CD4-positive, alpha-beta T cell treated with Interleukin-6 for 4 hours (primary cell): ENCODE measurements at places on chromosomes 4 and X.

DNA sequence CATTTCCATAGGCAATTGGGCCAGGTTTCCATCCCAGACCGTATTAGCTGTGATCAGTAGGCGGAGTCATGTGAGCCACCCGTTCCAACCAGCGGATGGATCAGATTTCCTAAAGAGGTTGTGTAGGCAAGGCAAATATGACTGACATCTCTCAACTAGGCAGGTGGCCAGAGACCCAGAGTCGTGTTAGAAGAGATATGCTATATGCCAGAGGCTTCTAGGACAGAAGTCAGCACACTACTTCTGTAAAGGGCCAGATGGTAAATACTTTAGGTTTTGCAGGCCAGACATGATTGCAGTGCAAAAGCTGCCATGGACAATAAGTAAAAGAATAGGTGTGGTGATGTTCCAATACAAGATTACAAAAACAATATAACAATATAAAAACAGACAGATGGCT lies 788.4 kb downstream of the RPA4 start:
- DNase-seq = no peak

- no peak for DNase-seq
Observed at GRCh38 chrX:150446995-150447394, 83.9 kb downstream of the MAMLD1 start.

GRCh38 chr4:30396772-30397475 lies 323.2 kb upstream of the PCDH7 start:
- DNase-seq = no peak

DNA sequence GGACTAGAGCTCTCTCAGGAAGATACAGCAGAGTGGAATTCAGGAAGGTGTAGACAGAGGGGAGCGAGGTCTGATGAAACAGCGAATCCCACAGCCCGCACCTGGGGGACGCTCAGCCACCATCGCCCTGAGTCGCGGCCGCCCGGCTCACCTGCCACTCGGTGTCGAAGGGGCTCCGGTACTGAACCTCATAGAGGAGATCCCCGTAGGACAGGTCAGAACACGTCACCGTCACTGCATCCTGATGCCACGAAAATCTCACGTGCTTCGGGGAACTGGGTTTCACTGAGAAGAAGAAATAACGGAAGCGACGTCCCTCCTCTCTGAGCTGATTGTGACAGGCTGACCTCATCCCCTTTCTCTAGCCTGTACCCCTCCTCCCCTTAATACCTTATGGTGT lies 10.2 kb downstream of the CRLF2 start:
- no peak for DNase-seq

DNA sequence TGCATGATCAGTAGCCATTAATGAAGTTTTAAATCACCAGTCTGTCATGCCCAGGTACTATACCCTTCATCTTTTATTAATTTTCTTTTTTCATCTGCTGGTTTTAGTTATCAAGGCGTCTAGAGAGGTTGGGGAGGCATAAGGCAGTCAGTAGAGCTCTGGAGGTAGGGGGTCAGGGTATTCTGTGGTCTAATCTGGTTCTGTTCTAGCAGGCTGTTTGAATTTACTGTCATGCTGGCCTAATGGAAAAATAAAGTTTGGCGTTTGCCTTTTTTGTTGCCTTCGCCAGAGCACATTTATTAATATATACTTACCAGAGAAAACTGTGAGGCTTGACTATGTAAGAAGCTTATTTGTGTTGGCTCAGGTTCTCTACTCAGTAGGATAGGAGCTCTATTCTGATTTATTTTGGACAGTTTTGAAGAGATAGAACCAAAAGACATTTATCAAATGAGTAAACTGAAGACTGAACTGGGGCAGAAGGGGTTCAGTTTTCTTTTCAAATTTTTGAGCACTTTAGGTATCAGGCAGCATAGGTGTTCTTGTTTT lies 46.9 kb downstream of the TMEM131L start:
- DNase-seq = no peak

DNA sequence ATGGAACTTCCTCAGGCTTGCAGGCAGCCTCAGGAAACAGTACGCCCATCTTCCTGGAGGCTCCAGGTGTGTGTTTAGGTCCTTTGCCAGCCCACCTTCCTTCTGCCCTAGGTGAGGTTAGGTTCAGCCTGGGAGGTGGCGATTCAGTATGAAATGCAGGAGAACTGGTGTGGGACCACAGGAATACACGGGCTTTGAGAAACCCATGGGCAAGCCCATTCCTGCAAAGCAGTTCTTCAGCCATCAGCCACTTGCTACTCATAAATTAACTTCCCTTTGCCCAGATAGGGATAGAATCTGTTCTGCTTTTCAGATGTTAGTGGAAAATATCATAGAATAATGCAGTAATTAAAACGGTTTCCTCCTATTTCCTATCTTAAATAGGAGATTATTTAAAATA lies 32.2 kb downstream of the TBC1D14 start:
- no peak for DNase-seq

DNA sequence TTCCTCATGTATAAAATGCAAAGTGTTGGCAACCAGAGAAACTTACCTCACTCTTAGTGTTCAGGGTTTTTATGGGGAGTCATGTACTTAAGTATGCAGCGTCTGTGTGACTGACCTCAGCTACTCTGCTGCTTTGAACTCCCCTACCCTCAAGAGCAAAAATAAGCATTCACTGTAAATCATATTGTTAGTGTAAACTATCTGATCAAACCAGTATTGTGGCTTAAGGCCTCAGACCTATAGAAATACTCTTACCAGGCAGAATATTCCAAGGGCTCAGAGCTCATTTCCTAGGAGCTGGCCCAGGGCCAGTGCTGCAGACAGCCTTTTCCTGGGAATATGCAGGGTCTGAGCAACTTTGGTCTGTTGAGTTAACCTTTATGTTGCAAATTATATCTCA lies 453.1 kb downstream of the CCSER1 start:
- no peak for DNase-seq

DNA sequence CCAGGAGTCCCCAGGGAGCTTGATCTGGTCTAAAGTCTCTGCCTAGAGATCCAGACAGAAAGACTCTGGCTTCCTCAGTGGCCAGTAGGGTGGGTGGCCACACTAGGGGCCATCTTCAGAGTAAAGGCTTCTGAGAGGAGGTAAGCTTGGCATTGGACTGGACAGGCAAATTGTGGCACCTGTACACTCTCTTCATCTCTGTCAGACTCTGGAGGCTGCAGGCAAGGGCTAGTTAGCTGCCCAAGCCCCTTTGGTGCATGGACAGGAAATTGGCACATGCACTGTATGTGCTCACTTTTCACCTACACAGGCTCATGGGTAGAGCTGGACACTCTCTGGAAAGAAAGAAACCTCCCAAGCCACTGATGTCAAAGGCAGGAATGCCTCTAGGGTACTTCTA lies 142.8 kb downstream of the PJA1 start:
- DNase-seq = no peak

DNA sequence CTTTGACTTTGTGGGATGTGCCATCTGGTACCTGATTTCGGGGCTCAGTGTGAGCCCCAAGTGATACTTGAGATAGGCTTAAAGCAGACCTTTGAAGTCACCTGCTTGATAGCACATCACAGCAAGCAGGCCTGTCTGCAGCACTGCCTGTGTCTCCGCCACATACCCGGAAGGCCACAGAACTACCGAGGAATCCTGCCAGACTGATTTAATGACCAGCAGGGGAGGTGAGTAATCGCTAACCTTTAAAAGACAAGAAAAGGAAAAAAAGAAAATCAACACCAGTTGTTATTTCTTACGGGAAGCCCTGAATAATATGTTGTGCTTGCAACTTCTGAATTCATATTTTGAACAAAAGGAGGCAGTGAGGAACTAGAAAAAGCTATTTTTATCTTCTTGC lies 6.8 kb downstream of the PTCHD1 start:
- DNase-seq = no peak

- peak; percentile 14 for DNase-seq
Observed at GRCh38 chrX:50691820-50692219, 122.2 kb downstream of the SHROOM4 start.

DNA sequence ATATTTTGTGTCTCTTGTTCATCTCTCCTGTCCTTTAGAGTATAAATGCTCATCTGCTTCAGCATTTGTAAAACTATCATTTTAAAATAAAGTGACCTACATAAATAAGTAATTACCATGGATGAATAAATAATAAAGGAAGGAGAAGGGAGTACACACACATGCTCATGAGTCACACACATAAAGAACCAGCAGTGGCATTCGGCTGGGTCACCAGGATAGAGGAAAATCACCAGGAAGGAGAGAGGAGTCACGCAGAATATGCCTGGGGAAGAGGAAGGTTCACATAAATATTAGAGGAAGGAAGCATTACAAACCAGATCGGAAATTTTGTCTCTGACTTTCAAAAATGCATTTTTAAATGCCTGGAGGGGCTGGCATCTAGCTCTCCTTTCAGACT lies 38.5 kb upstream of the MED14 start:
- no peak for DNase-seq

DNA sequence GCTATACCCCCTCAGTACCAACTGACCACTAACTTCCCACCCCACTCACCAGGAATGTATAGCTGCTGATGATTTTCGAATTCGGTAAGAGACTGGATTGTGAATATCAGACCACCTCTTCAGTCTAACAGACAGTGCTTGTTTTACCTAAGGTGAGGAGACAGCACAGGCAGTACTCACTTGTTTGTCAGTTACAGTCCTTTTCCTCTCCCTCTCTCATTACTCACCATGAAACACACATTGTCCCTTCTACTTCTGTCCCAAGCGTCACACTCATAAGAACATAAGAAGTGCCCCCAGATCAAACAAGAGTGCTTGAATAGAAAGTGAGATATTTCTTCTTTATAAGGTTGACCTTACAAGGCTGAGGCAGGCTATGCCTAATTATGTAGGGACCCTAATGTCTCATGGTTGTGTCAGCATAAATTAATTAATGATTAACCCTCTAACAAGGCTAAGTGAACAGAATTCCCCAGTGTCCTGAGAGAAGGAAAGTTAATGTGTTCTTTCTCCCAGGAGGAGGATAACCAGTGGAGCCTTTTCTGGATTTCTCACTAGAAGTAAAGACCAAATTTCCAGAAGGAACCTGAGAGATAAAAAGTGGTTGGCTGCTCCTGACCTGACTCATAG lies 32.2 kb downstream of the ZCCHC12 start:
- no peak for DNase-seq

DNA sequence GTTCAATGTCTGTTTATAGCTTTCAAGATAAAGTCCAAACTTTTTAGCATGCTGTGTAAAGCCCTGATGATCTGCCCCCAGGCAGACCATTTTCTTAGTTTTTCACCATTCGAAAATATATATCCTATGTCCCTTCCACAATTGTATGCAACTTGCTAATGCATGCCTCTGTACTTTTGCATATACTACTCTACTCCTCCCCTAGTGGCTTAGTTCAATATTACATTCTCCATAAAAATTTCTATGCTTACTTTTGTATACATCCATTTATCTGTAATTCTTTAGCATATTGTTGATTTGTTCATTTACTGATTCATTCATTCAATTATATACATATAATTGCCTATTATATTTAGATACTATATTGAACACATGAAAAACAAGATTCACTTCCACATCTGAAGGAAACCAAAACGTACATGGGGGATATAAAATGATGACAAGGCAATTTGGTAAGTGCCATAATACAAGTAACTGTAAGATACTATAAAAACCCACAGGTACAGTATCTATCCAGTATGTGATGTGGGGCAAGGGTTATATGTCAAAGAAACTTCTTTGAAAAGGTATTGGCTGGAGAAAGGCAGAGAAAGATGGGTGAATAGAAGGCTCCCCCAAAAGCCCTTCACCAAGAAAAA lies 902.5 kb downstream of the FAM133A start:
- no peak for DNase-seq

DNA sequence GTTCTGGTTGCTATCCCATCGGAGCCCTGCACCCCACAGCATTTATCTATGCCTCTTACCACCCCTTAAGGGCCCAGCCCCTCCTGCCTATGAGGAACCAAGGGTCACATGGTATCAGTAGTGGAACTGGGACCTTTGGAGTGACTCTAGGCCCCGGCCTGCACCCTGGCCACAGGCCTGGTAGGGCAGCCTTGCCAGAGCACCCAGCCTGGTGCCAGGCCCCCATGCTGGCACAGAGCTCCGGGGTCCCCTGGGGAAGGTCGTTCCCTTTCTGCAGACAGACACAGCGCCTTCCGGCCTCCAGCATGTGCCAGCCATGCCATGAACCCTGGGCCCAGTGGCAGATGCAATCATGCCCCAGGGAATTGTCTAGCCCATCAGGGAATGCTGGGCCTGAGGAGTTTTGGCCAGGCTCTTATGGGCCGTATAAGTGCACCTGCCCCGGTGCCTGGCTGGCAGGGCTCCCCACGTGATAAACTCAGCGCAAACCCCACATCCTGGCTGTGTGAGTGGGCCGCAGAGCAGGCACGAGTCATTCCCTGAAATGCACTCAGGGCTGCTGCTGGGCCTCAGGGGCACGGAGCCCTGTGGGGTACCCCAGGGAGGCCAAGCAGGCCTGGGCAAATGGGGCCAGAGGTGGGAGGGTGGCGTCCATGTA lies 19.8 kb upstream of the ADD1 start:
- no peak for DNase-seq

GRCh38 chr4:37599092-37599790 lies 86.9 kb downstream of the RELL1 start:
- no peak for DNase-seq

GRCh38 chr4:187436251-187436650 lies 559.3 kb upstream of the ZFP42 start:
- no peak for DNase-seq

- DNase-seq = no peak
Observed at GRCh38 chr4:107468812-107469211, 251.2 kb downstream of the PAPSS1 start.

DNA sequence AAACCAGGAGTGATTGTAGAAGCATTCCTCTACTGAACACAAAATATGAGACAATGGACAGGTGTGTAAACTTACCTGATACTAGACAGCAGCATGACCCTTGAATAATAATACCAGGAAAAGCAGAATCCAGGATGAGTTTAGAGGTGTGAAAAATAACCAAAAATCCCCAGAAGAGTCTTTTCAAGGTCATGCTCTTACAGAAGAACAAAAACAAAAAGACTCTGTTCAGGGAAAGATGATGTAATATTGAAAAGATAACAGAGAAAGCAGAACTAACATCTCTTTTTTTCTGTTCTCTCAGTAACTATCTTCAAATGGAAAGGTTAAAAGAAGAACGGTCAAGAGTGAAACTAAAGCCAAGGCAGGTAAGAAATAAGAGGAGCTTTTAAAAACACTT lies 14.0 kb upstream of the ARHGAP10 start:
- no peak for DNase-seq

DNA sequence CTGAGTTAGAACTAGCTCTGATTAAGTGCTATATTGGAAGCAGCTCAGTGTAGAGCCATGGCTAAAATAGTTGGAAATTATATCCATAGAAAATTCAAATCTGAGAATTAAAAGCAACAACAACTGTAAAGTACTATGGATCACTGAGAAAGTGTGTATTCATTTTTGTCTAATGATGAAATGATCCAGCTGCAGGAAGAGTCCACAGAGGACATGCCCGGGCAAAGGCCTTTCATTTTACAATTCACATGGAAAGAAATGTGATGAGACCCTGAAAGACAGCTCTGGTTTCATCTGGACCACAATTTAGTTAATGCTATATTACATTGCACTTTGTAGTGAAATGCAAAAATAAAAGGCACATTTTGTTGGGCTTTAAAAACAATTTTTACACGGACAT lies 196.8 kb upstream of the FAT1 start:
- no peak for DNase-seq
